Central memory CD4-positive, alpha-beta T cell (primary cell): ENCODE measurements at places on chromosomes 3 and 15.

GRCh38 chr3:100069472-100069871 is 44.8 kb downstream of the FILIP1L start:
- no peak for DNase-seq

- no peak for DNase-seq
Observed at GRCh38 chr3:161314836-161315395, 56.4 kb downstream of the SPTSSB start.

DNA sequence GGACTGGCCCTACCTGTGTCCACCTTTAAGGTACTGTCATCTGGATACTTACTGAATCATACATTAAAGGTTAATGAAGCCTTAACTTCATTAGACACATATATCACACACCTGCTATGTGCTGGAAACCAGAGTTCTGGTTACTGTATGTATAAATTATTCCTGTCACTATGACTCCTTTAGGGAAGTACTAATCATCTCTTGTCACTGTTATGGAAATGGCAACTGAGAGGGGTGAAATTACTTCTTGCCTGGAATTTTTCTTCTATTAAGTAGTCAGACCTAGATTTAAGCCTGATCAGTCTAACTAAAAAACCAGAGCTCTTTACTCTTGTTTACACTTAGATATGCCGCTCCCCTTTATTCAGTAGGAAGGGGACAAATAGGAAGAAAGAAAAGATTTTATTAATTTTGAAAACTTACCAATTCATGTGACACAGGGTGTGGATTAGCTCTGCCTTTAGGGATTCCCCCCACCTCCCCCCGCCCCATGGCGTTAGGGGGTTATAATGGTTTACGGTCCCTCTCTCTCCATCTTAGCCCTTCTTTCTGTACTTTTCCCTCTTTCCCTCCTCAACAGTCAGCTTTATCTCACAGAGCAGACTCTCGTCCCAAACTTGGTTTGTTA is 152.5 kb downstream of the KLHL25 start:
- no peak for DNase-seq

DNA sequence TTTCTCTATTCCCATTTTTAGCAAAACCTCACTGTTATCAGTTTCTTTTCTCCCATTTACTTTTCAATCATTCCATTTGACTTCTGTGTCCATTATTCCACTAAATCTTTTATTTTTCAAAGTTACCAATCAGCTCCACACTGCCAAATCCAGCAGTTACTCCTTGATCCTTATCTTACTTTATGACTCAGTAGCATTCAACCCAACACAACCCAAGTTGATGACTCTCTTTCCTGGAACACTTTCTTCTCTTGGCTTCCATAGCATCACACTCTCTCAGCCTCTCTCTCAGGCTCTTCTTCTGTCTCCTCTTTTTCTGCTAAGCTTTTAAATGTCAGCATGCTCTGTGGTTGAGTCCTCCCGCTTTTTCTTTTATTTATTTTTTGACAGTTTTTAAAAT is 36.3 kb downstream of the RASGRP1 start:
- no peak for DNase-seq

GRCh38 chr3:72127224-72127612 is 342.3 kb upstream of the PROK2 start:
- DNase-seq, result no peak

DNA sequence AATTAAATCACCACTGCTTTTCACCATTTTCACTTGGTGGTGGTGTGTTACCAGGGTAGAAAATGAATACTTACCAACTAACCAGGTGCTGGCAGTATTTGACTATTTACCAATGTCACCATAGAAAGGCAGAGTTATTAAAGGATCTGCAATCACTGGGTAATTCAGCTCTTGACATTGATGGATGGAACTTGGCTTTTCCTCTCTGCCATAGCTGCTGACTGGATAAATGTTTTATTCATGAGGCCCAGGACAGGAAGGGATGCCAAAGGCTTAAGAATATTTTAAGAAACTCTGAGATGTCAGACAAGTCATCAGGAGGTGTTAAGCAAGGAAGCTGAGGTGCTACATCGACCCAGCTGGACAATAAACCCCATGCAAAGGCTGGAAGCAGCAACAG is 495.5 kb upstream of the CFAP20DC start:
- DNase-seq, result no peak

- no peak for DNase-seq
Observed at GRCh38 chr3:43011638-43012037, 32.5 kb downstream of the GASK1A start.

GRCh38 chr3:44104043-44104442 is 137.6 kb upstream of the TOPAZ1 start:
- no peak for DNase-seq

- DNase-seq, result no peak
Observed at GRCh38 chr15:28943611-28944230, 57.9 kb downstream of the APBA2 start.

- DNase-seq, result no peak
Observed at GRCh38 chr3:14959359-14959943, 12.1 kb downstream of the NR2C2 start.

GRCh38 chr3:23035927-23036640 is 167.0 kb upstream of the UBE2E2 start:
- DNase-seq, result no peak

- DNase-seq, result no peak
Observed at GRCh38 chr3:72995337-72995736, 1.3 kb upstream of the PPP4R2 start.

GRCh38 chr3:27696906-27697305 is 25.2 kb downstream of the EOMES start:
- no peak for DNase-seq

- no peak for DNase-seq
Observed at GRCh38 chr3:46871222-46871621, 6.3 kb upstream of the PTH1R start.

DNA sequence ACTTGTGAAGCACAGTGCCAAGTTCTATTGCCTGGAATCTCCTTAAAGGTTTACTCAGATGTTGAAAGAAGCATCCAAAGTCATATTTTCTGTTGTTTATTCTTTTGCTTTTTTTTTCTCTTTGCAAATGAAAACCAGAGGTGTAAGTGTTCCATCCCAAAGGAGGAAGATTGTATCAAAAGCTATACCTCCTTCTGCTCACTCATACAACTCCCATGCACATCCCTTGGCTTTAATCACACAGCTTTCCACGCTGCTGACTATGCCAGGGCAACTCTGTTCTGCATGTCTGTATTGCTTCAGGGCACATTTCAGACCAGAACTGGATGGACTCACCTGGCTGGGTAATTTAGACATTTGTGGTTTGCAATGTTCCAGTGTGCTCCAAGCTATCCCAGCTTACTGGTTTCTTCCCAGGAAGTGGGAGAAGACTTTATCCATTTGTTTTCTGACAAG is 399.6 kb upstream of the TBL1XR1 start:
- no peak for DNase-seq

DNA sequence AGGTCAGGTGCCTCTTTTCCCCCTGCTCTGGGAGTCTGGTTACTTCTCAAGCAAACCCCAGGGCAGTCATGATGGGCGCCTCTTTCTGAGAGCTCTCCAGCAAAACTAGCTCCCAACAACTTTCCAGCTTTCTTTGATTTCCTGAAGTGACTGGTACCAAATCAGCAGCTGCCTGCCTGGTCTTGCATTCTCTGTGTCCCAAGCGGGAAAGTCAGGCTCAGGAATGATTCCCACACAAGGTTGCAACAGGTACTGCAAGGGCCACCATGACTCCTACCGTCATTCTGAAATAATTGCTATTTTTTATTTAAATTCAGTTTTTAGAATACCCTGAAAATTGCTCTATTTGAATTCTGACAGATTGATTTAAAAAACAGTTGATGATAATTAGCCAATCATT is 658.7 kb downstream of the SQOR start:
- DNase-seq, result no peak

DNA sequence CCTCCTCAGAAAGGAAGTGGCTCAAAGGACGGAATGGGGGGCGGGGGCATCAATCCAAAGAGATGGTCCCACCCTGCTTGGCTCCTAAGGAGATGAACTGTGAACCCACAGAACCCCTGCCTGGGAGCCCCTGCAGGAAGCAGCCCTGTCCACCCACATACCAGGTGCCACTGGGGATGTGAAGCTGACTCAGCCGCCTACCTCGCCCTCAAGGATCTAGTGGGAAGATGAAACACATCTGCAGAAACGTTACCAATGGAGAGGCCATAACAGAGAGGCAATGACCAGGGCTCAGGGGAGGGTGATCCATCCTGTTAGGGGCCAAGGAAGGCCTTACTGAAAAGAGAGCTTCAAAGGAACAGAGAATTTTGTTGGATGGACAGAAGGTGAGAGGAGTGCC is 35.1 kb downstream of the EAF1 start:
- no peak for DNase-seq

- no peak for DNase-seq
Observed at GRCh38 chr15:51550841-51551240, 71.7 kb downstream of the DMXL2 start.

DNA sequence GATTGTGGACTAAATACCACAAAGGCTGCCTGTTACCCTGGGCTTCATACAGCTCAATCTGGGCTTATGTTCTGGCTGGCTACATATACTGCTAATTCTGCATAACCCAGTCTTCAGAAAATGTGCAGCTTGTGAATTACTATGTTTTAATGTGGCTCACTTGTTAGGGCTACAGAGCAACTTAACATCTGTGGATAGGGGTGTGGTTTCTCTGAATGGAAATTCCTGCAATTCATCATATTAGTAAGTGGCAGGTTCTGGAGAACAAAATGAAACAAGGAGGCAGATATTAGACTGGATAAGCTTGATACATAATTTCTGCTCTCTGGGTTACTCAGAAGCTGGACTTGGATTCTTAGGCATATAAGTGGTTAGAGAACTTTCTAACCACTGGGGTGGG is 6.7 kb downstream of the TMEM202 start:
- DNase-seq, result no peak

DNA sequence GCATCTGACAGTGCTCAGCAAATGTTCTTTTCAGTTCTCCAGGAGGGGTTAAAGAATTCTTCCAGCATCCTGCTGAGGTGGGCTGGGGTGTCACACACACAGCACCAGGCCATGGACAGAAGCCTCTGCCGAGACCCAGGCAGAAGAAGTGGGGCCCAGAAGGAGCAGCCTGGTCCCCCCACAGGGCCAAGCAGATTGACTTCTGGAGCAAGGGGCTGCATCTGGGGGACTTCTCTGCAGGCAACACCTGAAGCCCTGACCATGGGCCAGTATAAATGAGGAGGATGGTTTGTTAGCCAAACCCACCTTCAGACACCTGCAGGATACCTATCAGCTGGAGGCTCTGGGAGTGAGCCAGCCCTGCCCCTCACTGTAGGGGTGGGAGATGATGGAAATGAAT is 16.2 kb upstream of the TMEM40 start:
- no peak for DNase-seq
